ENCODE measurements at places on chromosomes 5 and 9.
A peak's percentile ranks its signal among the peaks of the same experiment; 100 is the strongest.

DNA sequence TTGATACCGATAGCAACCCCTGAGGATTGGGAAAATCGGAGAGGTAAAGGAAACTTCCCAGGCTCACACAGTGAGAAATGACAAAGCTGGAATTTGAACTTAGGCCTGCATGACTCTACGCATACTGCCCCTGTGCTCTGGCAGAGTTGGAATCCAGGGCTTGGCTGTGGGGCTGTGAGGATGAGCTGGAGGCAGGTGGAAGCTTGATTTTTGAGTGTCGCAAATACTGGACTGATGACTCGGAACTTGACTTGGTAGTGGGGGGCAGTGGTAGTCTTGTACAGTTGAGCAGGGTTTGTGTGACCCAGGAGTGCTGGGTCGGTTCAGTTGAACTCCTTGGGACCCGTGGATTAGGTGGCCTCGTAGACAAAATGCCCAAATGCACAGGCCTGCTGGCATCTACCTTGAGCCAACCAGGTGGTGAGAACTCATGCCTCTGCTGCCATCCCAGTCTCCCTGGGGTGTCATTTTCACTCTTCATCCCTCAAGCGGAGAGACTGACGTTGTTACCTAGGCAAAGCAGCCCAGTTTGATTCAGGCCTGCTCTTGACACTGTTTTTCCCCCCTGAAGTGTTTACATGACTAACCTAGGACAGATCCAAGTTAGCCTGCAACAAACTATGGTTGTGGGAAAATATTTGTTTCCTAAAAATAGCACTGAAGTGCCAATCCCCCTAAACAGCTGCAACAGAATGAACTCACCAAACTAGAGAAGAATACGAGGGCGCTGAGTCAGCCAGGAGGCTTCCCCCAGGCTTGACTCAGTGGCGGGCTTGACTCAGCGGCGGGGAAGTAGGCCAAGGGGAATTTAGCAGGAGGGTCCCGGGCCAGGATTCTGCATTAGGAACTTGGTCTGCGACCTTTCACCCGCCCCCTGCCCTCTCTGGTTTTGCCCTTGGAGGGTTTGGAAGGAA is 45.7 kb upstream of the ORM1 start:
- peak; percentile 99 for DNase-seq

DNA sequence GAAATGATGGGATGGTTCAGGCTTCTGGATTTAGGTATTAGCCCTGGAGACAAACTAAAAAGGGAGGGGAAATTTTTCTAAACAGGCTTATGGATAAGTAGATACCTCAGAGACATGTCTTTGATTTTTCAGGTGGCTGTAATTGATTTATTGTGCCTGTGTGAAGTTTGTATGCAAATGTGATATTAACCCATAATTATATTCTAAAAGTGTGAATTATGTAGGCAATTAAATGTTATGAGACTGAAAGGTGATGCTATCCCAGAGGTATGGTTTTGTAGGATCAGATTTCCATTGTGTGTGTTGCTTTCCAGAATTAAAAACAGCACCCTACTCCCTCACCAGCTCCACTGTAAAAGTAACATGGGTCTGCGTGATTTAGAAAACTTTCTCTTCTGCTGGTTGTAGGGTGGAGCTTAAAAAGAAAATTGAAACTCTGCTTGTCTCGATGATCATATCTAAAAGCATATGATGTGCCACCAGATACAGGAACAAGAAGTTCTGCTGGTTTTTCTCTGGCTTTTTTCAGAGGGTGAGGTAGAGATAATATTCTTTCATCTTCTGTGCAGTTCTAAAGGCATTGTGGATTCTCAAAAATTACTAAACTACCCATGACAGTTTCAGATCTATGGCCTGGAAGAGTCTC is 71.8 kb upstream of the TAF11L2 start:
- no peak for DNase-seq

GRCh38 chr5:116361171-116361967 is 213.3 kb downstream of the SEMA6A start:
- no peak for DNase-seq

- DNase-seq = no peak
Measured at GRCh38 chr5:55829956-55830355, 21.2 kb upstream of the IL31RA start.

- no peak for DNase-seq
Measured at GRCh38 chr9:880725-881124, 39.2 kb downstream of the DMRT1 start.

- no peak for DNase-seq
Measured at GRCh38 chr5:13339093-13339492, 605.4 kb downstream of the DNAH5 start.

DNA sequence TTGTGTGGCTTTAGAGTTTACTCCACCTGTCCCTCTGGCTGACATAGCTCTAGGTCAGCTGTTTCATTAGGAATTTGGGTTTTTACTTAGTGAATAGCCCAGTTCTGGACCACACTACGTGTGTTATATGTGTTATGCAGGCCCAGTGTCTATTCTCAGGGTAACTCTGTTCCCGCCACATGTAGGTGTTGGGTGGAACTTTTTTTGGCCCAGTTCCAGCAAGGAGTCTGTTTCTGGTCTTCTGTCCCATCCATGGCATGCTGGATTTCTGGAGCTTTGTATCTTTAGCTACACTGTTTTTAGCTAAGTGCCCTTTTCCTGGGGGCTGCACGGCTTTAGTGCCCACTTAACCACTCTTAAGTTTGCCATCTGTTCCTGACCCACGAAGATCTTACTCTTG is 15.5 kb downstream of the RMI1 start:
- no peak for DNase-seq

GRCh38 chr5:73440262-73440661 is 8.3 kb downstream of the FOXD1 start:
- DNase-seq = no peak

DNA sequence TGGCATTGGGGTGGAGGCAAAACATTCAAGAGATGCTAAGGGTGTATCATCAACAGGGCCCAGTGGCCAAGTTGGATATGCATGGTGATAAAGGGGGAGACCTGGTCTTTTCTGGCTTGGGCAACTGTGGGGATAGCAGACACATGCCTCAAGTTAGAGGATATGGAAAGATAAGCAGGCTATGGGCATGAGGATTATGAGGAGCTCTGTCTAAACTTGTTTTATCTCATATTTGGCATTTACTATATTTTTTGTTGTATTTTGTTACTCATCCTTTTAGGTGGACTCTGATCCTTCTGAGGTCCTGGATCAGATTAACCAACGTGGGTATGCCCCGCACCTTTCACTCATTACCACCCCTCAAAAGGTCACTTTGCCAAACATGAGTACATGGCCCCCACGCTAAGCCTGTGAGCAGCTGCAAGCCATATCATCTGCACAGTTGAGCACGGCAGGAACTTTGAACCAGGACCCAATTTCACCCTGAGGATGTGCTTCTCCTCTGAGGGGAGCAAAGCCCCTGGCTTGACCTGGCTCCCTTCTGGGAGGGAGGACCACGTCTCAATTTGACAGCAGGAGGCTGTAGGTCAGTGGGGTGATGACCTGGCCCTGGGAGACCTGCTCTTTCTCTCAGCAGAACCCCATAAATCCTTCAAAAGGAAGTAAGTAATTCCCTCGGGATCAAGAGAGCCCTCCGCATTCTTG is 71.1 kb upstream of the CD180 start:
- DNase-seq = peak; percentile 32

GRCh38 chr5:160507221-160507721 is 85.6 kb downstream of the PTTG1 start:
- peak; percentile 31 for DNase-seq

All from RWPE1 (cell line).